ENCODE measurements at places on chromosomes 12 and 14. TPM values are rescaled to one million over a fixed set of nuclear protein-coding genes. Genes with fewer than 3 reads are reported as not detected.
A peak's percentile ranks its signal among the peaks of the same experiment; 100 is the strongest.

PTHLH gene
- total RNA-seq, result 301 TPM

CYP27B1 gene
- 52.1 TPM for total RNA-seq

CLEC1A gene
- total RNA-seq, result not detected

KRT82 gene
- total RNA-seq, result not detected

RFX4 gene
- not detected for total RNA-seq

KRT83 gene
- not detected for total RNA-seq

FOXN3 gene
- total RNA-seq, result 14.5 TPM

BMP4 gene
- total RNA-seq, result 8.6 TPM

ART4 gene
- not detected for total RNA-seq

- DNase-seq, result no peak
These were observed 19.4 kb upstream of the SLC25A3 start for GRCh38 chr12:98574110-98574509.

- DNase-seq, result peak; percentile 22
These were observed 745 bp downstream of the CAND1 start for GRCh38 chr12:67269633-67270573.

GRCh38 chr14:63512861-63513260 lies 30.3 kb downstream of the PPP2R5E start:
- no peak for DNase-seq

- peak; percentile 53 for DNase-seq
These were observed 387.5 kb downstream of the EGLN3 start for GRCh38 chr14:33563191-33563900.

GRCh38 chr12:93645702-93646101 lies 31.5 kb upstream of the CRADD start:
- DNase-seq, result no peak

DNA sequence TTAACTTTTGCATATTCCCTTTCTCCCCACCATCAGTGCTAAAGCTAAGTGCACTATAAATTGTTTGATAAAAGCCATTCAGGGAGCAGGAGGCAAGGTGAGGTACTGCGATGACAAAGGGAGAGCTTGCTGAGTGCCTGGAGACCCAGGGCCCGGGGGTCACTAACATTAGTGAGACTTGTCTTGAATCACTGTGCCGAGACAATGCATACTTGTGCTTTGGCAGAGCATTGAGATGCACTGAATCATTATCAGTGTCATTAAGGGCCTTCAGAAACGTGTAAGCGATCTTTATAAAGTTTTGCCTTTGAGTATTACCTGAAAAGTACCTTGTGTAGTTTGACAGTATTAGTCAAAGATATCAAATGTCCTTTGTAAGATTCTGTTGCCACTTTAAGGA lies 447.5 kb downstream of the PCNX1 start:
- peak; percentile 61 for DNase-seq

GRCh38 chr14:37466623-37467088 lies 128.4 kb downstream of the FOXA1 start:
- DNase-seq, result no peak

GRCh38 chr12:56377310-56377988 lies 14.8 kb upstream of the APOF start:
- peak; percentile 31 for DNase-seq

DNA sequence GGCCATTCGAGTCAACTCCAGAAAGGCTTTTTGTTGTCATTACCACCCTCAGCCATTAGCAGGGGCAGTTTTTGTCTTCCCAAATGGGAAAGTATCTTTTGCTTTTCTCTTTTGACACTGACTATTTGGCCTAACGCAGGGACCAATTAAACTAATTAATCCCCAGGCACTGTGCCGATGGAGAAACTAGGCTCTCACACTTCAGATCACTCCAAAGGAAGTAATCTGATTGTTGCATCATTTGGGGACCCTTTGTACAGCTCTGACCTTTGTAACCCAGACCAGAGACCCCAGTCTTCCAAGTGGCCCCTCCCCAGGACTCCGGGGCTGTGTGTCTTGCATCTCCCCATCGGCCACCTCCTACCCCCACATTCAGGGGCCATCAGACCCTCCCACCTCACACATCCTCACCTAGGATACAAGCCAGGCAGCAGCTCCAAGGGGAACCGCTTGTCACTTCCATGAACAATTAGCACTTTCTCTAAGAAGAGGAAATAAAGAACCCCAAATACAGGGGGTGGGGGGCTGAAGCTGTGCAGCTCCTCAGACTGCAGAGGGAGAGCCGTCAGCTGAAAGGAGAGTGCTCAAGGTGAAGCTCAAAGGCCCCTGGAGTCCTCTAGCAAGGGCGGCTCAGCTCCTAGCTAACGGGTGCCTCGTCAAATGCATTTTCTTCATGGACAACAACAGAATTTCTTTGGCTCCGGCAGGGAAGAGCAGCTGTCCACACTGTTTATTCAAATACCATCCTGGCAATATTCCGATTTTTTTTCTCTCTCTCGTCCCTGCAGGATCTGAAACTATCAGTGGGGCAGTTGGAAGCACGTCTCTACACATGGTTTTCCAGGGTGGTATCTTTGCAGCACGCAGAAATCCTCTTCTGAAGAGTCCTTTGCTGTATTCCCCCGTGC lies 64.3 kb upstream of the DIO3 start:
- no peak for DNase-seq

- DNase-seq, result no peak
These were observed 4.6 kb downstream of the NUDT14 start for GRCh38 chr14:105176513-105176912.

DNA sequence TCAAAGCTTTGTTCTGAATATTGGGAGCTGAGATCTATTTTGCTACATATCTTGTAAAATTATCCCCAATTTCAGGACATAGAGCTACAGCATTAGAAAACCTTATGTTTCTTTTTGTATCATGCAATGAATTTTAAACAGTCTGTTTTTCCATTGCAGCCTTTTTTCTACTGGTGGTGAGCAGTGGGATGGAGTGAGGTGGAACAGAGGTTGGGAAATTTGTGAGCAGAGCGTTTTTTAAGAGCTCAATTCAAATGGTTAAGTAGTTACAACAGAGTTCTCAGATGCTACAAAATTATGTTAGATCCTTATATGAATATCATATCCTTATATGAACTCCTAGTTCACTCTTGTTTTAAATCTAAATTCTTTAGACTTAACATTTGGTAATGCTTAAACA lies 139.0 kb upstream of the PLEKHG7 start:
- no peak for DNase-seq

DNA sequence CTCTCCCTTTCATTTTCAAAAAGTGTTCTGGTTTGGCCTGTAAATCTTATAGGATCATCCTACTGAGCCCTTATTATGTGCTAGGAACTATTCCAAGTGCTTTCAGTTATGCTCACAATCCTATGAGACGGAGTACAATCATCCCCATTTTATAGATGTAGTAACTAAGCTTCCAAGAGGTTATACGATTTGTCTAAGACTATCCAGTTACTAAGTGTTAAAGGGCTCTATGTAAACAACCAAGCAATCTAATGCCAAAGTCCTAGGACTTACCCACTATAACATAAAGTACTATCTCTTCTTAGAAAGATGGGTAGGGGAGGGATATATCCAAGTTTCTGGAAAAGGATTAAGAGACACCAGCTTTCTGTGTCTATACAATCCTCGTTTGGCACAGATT lies 6.7 kb downstream of the CFL2 start:
- no peak for DNase-seq

DNA sequence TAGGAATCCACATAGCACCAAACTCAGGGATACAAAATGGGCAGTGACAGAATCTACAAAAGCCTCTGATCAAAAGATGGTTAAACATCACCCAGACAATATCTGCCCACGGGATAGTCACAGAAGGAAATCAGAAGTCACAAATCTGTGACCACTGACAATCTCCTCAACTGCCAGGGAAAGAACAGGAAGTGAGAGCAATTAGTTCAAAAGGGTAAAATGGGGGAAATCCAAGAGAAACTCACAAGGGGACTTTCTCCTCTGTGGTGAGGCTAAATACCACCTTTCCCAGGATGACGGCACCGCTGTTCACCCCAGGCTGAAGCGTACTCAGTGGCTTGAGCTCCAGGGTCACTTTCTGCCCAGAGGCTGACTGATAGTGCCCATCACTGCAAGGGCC lies 10.7 kb downstream of the TTC5 start:
- no peak for DNase-seq

DNA sequence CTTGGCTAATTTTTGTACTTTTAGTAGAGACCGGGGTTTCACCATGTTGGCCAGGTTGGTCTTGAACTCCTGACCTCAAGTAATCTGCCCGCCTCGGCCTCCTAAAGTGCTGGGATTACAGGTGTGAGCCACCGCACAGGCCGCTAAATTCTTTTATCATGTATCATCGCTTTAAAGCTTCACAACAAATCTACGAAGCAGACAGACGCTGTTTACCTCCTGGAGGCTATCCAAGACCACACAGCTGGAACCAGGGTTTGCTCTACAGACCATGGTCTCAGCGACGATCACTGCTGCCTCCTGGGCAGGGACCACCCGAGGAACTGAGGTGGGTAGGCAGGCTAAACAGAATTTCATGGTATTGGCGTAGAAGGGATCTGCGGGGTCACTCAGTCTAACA lies 27.2 kb downstream of the KRT80 start:
- DNase-seq, result no peak

- DNase-seq, result peak; percentile 79
These were observed 16.2 kb downstream of the KRT80 start for GRCh38 chr12:52175371-52176350.

DNA sequence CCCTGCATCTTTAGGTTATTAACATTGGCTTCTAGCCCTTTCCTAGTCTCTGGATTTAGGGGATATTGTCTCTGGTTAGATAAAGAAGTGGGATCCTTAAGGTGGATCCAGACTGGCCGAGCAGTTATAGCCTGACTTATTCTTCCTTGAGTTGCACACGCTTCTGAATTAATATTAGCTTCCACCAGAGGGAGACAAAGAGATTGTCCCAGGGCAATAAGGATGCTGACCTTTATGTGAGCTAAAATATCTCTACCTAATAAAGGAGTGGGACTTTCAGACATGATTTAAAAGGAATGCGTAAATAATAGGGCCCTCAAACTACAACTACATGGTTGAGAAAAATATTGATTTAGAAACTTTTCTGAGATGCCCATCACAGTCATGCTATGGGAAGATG lies 139.7 kb downstream of the SLCO1B3 start:
- DNase-seq, result no peak

- no peak for DNase-seq
These were observed 108.7 kb upstream of the NCOR2 start for GRCh38 chr12:124675881-124676713.
